ENCODE measurements at places on chromosomes 4 and X.

GRCh38 chr4:106149026-106149425, 167.0 kb downstream of the TBCK start:
- DNase-seq = no peak

- DNase-seq = no peak
Observed at GRCh38 chrX:118495958-118496762, 545 bp downstream of the DOCK11 start.

GRCh38 chr4:30256116-30256832, 463.9 kb upstream of the PCDH7 start:
- DNase-seq = no peak

GRCh38 chr4:15365641-15366040, 62.2 kb upstream of the C1QTNF7 start:
- DNase-seq = no peak

GRCh38 chr4:174436377-174436776, 85.9 kb downstream of the HPGD start:
- no peak for DNase-seq

GRCh38 chr4:183950536-183950935, 45.4 kb downstream of the STOX2 start:
- DNase-seq = no peak

GRCh38 chrX:132737743-132738142, 220.7 kb downstream of the HS6ST2 start:
- no peak for DNase-seq

- no peak for DNase-seq
Observed at GRCh38 chrX:136766785-136767103, 14.0 kb downstream of the ARHGEF6 start.

- peak; percentile 50 for DNase-seq
Observed at GRCh38 chrX:63350941-63351616, at the start of gene SPIN4. Gene SPIN4 (minus strand): TSS chrX:63351332. CDS start chrX:63350819, 513 bp downstream.

DNA sequence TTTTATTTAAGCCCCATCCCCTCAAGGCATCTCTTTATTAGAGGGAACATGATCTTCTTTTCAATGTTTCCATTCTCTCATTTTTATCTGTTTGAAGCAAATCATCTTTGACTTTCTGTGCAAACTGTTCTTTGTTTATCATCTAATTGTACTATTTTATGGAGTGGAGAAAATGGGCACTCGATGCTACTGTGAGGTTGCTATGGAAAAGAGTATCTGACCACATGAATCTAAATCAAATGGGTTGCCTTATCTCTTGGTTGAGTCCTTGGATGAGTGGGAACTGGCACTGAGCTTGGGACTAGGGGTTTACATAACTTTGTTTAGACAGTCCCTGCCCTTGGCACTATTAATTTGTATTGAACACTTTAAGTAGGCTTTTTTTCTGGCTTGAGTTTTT, 9.1 kb downstream of the OCRL start:
- no peak for DNase-seq

DNA sequence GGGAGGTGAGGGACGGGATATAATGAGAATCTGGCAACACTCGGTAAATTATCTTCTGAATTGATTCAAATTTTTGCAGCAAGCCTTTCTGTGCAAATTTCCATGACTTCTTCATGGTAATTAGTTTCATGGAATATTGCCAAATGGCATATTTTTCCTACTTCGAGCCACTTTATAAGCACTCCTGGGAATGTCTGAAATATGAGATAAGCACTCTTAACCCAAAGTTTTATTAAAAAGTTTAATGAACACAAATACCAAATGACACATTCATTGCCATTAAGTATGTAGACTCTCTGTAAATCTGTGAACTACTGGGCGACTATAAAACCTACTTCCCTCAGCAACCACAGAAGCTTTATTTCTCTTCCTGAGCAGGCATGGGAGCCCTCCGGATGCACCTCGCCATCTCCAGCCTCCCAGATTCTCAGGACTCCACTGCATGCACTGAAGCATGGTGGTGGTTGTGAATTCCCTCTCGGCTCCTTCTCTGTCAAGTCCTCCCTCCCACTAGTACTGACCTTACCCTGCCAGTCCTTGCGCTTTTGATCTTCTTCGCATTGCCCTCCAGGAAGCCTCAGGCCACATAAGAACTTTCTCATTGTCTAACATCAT, 154.4 kb upstream of the RPL34 start:
- no peak for DNase-seq

DNA sequence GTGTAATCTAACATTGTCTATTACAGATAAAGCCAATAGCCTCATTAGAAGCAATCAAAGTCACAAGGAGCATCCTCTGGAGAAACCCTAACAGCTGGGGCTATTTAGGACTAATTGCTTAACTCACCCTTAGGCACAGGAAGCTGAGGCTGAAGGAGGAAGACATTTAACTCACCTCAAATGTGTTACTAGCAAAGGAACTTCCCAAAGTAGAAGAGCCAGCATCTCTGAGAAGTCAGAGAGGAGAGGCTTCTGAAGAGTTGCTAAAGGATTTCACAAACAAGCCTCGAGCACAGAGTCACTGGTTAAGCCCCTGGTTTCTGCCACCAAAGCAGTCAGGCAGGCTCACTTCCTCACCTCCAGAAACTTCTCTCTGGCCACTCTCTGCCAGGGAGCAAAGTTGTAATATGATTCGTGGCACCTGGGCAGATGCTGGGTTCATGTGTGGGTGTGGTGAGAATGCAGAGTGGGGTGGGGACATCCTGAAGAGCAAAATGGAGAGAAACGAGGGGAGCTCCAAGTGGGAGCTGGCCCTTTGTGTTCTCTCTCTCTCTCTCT, 201.3 kb downstream of the HS6ST2 start:
- DNase-seq = no peak

GRCh38 chr4:23614284-23614892, 275.5 kb downstream of the PPARGC1A start:
- DNase-seq = peak; percentile 1

- no peak for DNase-seq
Observed at GRCh38 chr4:177770776-177771175, 328.5 kb upstream of the AGA start.

- no peak for DNase-seq
Observed at GRCh38 chr4:139209470-139210063, 32.5 kb upstream of the ELF2 start.

- DNase-seq = no peak
Observed at GRCh38 chr4:139689093-139689722, 23.6 kb downstream of the MGST2 start.

DNA sequence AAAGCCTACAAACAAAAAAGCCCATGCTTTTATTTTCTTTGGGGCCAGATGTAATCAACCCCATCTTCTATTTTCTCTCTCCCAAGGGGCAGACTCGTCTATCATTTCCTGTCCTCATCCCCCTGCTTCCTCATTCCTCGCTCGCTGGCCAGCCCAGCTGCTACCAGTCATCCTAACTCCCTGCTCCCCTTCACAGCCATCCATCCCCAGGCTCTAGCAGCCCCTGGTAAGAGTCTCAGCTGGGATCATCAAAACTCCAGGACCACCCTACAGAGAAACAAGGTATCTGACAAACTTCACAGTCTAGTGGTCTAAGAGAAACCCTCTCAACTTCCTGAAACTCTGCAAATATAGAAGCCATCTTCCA, 23.6 kb downstream of the SH3KBP1 start:
- no peak for DNase-seq

- DNase-seq = no peak
Observed at GRCh38 chr4:55435141-55435841, 39.5 kb downstream of the TMEM165 start.

- DNase-seq = no peak
Observed at GRCh38 chr4:19230906-19231545, 1020.7 kb upstream of the SLIT2 start.

DNA sequence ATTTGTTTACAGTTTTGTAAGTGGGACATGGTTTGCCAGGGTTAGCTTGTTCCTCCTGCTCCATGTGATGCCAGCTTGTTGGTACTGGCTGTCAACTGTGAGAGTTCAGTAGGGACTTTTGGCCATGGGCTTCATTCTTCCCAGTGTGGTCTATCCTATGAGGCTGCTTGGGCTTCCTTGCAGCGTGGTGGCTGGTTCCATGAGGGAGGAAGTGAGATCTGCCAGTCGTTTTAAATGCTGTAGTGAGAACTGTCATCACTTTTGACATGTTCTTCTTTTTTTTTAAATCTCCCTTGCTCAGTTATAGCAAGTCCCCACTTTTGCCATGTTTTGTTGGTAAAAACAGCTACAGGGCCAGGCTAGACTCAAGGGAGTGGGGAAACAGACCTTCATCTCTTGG, 15.9 kb downstream of the NSD2 start:
- no peak for DNase-seq

DNA sequence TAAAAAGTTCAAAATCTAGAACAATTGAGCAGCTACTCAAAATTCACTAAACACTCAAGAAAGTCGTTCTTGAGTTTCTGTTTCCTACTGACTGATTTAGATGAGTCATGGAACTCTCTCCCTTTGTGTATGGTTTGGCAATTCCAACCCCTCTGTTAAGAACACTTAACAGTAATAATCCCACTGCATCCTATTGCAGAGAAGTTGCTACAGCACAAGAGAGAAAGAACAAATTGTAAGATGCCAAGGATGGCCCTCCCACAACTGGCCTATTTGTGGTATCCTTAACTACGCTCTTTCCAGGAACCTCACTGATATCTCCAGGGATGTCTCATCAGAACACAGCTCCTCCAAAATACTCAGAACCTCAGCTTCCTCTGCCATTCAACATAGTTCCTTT, 701.8 kb upstream of the TENM3 start:
- no peak for DNase-seq

DNA sequence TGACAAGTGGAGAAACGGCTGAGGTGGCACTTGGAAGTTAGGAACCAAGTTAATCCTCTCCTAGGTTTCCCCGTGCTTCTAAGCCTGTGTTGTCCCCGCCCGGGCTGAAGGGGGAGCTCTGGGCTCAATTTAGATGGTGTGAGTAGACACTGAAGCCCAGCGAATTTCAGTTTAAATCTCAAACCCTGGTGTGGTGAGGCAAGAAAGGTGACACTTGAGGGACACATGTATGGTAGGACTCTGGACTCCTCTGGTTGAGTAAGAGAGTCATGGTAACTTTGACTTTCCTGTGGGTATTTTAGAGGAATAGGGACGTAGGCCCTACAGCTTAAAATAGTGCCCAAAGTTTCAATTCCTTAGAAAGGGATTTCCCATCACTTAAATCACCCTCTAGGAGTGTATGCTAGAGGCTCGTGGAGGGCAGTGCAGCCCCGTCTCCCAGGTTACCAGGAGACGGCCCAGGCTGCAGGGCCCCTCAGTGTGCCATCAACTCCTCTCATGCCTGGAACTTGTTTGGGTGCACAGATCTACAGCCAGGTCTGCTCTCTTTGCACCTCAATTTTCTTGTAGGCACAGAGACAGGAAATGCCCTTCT, 24.0 kb downstream of the HAND2 start:
- no peak for DNase-seq

- no peak for DNase-seq
Observed at GRCh38 chrX:106177106-106177981, 9.2 kb downstream of the PWWP3B start.

DNA sequence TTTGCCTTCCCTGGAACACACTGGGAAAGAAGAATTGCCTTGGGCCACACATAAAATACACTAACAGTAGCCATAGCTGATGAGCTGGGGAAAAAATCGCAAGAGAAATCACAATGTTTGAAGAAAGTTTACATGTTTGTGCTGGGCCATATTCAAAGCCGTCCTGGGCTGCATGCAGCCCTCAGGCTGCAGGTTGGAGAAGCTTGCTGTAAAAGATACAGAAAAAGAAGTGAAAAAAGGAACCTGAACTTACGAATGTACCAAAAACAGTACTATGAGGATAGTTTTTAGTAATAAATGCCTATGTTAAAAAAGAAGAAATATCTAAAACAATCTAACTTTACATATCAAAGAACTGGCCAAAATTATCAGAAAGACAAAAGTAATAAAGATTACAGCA, 82.1 kb downstream of the UGT2B28 start:
- DNase-seq = no peak

- DNase-seq = no peak
Observed at GRCh38 chr4:88308587-88308986, 24.2 kb upstream of the PPM1K start.

DNA sequence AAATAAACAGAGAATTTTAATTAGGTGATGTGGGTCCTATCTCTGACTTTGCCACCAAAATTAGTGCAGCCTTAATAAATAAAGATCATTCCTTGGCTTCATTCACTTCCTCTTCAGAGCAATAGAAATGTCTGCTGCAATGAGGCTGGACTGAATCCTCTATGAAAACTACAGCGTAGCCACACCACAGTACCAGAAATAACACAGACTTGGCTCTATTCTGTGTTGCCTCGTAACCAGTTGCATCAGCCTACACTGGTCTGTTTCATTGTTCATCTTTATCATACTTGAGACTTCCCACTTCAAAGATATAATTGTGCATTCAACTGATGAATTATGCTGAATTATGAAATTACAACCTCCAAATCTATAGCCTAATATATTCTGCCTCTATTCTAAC, 15.8 kb downstream of the GLRA3 start:
- DNase-seq = no peak

- no peak for DNase-seq
Observed at GRCh38 chr4:153729895-153730294, 29.9 kb downstream of the RNF175 start.

DNA sequence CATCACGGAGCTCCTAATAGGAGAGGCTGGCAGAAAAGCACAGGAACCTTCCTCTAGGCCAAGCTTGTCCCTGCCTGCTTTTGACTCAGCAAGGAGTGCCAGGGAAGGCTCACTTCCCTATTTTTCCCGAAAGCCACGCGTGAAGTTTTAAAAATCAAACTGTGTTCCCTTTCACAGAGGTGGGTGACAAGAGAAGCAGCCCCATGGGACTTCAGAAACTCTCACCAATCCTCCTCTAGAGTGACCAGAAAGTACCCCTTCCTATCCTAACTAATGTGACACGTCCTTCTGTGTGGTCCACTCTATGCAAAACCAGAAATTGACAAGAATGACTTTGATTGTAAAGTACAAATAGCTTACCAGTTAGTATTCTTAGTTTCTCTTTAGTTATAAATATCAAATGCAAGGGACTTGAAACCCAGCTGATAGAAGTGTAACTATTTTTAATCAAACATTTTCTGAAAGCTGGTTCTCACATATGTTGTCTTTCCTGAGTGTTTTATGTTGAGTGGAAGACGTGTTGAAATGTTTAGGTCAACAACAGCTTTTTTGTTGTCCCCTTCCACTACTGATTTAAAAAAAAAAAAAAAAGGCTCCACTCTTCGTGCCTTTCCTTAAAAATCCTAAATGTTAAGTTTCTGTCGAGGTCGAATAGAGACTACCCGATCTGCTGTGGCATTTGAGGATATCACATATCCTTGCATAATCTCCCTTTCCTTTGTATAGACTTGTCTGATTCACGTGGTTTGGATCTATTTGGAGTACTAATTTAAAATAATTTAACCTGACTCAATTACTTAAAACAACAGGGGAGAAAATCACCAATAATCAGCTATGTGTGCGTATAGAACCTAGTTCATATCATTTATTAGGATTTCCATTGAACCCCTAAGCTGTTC, 42.1 kb downstream of the NFKB1 start:
- DNase-seq = no peak

DNA sequence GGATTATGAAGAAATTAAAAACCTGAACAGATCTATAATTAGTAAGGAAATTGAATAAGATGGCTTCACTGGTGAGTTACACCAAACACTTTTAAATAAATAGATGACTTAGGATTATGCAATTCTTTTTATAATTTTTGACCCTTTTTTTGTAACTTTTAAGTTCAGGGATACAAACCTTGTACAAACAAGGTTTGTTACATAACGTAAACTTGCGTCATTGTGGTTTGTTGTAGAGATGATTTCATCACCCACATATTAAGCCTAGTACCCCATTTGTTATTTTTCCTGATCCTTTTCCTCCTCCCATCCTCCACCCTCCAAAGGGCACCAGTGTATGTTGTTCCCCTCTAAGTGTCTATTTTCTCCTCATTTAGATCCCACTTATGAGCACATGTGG, 75.7 kb downstream of the CPEB2 start:
- no peak for DNase-seq
